Activated T-helper 1 cell treated with anti-CD3 and anti-CD28 coated beads, Interleukin-2, amount 50 U/mL, for 16 hours (primary cell): ENCODE measurements at places on chromosomes 6 and 20.

- DNase-seq = no peak
Measured at GRCh38 chr6:40146902-40147301, 212.6 kb upstream of the MOCS1 start.

GRCh38 chr6:45548657-45549515, 171.2 kb upstream of the SUPT3H start:
- no peak for DNase-seq

- no peak for DNase-seq
Measured at GRCh38 chr6:169397684-169398083, 144.0 kb upstream of the THBS2 start.

- no peak for DNase-seq
Measured at GRCh38 chr6:339480-339879, 47.2 kb downstream of the DUSP22 start.
